Gastrocnemius medialis (tissue), 4 donors: ENCODE measurements at places on chromosomes 3 and 15. TPM values are rescaled to one million over a fixed set of nuclear protein-coding genes. Genes with fewer than 3 reads are reported as not detected.
A peak's percentile ranks its signal among the peaks of the same experiment; 100 is the strongest.

GRCh38 chr3:50262778-50263177 is 6.2 kb upstream of the SEMA3B start:
- no peaks in the 10 kb centered on the region for H3K27me3 ChIP-seq
- H3K36me3 ChIP-seq: no peaks in the 10 kb centered on the region
- DNase-seq: no peak

DNA sequence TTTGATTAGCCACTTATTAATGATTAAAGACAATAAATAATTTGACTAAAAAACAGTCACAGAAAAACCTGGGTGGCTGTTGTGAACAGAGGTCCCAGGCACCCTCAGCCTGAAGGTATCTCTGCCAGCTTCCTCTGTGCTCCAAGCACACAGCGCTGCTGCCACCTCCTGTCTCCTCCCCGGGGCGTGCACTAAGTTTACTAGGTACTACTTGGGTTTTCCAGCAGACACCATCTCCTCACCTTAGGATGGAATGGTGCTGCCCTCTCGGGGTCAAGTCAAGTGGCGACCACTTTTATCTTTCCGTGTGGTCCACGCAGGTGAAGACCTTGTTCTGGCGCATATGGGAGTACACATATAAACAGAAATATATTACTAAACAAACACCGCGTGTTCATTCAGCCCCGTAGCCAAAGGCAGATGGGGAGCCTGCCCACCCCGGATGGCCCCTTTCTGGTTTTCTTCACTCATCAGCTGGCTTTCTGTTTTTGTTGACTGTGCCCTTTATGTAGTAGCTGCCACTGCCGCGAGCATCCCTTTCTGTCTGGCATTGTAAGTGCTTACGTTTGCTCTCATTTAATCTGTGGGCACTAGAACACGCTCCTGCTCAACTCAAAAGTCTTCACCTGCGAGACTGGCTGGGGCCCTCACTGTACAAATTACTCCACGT is 128.0 kb downstream of the LRIG1 start:
- peaks cover 15% of the 10 kb centered on the region for H3K4me1 ChIP-seq
- H3K4me3 ChIP-seq: no peak overlapping the region
- peaks cover 1% of the 10 kb centered on the region for H3K36me3 ChIP-seq
- no peak for DNase-seq
- no peak overlapping the region for H3K27ac ChIP-seq

DNA sequence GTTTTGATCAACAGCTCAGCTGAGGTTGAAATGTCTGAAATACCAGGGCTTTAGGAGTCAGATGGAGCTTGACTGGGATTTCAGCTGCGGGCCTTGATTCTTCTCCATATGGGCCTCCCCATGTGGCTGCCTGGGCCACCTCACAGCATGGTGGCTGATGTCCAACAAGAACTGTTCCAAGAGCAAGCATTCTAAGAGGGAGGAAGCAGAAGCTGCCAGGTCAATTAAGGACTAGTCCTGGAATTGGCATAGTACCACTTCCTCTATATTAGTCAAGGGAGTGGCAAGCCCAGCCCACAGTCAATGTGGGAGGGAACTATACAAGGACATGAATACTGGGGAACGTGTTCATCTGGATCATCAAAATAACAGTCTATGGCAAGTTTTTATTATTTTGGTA is 181.7 kb upstream of the ANKRD28 start:
- H3K27ac ChIP-seq: peak overlapping the region; percentile 92
- H3K27me3 ChIP-seq: no peaks in the 10 kb centered on the region
- H3K4me3 ChIP-seq: no peak overlapping the region

GRCh38 chr3:21587894-21588293 is 163.1 kb downstream of the ZNF385D start:
- no peak for DNase-seq
- H3K27me3 ChIP-seq: no peaks in the 10 kb centered on the region
- no peaks in the 10 kb centered on the region for H3K36me3 ChIP-seq
- no peak overlapping the region for H3K27ac ChIP-seq
- no peaks in the 10 kb centered on the region for H3K4me1 ChIP-seq

DNA sequence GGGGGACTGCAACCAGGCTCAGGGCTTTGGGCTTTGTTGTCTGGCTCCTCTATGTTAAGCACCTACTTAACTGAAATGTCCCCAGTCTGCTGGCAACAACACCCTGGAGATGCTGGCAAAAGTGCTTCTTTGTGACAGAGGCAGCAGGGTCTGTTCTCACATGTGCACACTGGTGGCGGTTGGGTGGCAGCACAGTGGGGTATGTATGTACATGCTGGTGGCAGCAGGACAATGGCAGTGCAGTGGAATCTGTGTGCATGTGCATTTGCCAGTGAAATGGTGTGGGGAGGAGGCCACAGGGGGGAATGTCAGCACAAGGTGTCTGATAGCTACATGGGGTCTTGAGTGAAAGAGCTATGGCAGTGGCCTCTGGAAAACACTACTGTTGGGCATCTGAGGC is 830.3 kb downstream of the DIPK2A start:
- H3K4me3 ChIP-seq: no peak overlapping the region
- no peaks in the 10 kb centered on the region for H3K4me1 ChIP-seq
- no peak for DNase-seq
- H3K27ac ChIP-seq: no peak overlapping the region
- H3K27me3 ChIP-seq: no peaks in the 10 kb centered on the region

- DNase-seq: no peak
- no peak overlapping the region for H3K4me3 ChIP-seq
- H3K27ac ChIP-seq: no peak overlapping the region
- H3K27me3 ChIP-seq: no peaks in the 10 kb centered on the region
- H3K4me1 ChIP-seq: no peaks in the 10 kb centered on the region
- no peaks in the 10 kb centered on the region for H3K36me3 ChIP-seq
Measured at GRCh38 chr15:68583936-68584755, 5.4 kb downstream of the CORO2B start.

DNA sequence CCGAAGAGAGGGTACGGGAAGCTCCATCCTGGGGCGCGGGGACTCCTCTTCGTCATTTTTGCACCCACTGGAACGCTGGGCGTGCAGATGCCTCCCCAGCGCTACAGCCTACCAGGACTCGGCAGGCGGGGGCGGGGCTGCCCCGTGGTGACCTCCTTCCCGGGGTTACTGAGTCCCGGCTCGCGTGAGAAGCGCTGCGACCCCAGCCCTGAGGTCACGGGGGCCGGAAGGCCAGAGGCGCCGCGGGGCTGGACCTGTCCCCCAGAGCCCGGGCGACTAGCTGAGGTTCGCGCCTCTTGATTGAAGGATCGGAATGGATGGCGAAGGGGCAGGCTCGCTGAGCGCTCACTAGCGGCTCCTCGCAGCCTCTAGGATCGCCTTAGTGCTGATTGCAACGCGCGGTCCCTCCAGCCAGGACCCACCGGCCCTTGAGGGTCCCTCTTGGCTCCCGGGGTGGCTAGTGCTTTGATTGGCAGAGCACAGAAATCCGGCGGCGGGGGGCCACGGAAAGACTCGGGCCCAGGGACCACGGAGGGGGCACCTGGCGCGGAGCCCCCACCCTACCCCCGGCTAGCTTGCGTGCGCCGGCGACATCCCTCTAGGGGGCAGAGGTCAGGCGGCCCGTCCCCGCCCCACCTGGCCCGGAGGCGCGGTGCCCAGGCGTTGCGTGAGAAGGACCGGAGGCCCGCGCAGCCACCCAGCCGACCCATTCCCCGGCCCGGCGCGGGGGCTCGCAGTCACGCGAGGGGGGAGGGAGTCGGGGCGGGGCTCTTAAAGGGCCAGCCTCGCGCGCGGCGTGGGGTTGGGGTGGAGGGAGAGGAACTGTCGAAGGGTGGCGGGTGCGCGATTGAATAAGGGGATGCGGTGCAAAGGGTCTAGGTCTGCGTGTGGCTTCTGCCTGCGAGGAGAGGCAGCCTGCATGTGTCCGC is 781 bp upstream of the CYP1A1 start:
- peak overlapping the region; percentile 69 for H3K4me3 ChIP-seq
- no peak for DNase-seq
- no peaks in the 10 kb centered on the region for H3K36me3 ChIP-seq
- H3K27ac ChIP-seq: peak overlapping the region; percentile 69
- peaks cover 5% of the 10 kb centered on the region for H3K27me3 ChIP-seq

GRCh38 chr15:39976291-39977274 is 42.7 kb downstream of the EIF2AK4 start:
- H3K36me3 ChIP-seq: peaks cover 31% of the 10 kb centered on the region
- no peaks in the 10 kb centered on the region for H3K4me1 ChIP-seq
- H3K27me3 ChIP-seq: no peaks in the 10 kb centered on the region
- H3K4me3 ChIP-seq: peak overlapping the region; percentile 54
- peak overlapping the region; percentile 76 for H3K27ac ChIP-seq
- DNase-seq: peak; percentile 11

DNA sequence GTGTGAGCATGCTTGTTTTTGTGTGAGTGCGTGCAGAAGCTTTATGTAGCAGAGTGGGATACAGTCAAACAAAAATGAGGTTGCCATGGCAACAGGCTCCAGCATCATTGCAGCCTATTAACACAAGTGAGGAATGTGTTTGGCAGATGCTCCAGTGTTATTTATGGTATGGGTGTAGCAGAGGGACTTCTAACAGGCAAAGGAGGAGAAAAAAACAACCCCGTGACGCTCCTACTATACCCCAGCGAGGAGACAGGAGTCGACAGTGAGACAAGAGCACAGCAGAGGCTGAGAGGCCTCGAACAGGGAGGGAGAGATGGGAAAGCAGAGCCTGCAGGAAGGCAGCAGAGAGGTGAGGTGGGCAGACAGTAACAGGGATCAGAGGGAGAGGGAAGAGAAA is 4.9 kb downstream of the ADCY5 start:
- H3K27ac ChIP-seq: no peak overlapping the region
- no peak for DNase-seq
- H3K27me3 ChIP-seq: peaks cover 7% of the 10 kb centered on the region
- no peak overlapping the region for H3K4me3 ChIP-seq
- H3K36me3 ChIP-seq: no peaks in the 10 kb centered on the region

DNA sequence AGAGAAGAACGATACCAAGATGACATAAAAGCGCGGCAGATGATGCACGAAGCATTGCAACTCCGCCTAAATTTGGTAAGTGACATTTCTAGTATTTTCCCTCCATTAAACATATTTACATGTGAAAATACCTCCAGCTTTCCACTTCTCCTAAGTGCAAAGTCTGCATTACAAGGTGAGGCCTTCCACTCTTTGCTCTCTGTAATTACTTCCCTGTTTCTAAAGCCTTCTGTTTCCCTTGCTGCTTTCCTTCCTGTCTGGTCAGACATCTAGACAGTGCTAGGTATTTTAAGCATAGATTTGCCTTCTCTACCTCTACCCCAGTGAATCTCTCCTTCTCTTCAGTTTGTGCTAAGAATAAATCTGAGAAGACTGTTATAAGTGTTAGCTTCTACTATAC is 1.9 kb downstream of the P2RY12 start:
- no peak for DNase-seq
- no peaks in the 10 kb centered on the region for H3K27me3 ChIP-seq
- H3K4me1 ChIP-seq: no peaks in the 10 kb centered on the region
- H3K4me3 ChIP-seq: no peak overlapping the region

DNA sequence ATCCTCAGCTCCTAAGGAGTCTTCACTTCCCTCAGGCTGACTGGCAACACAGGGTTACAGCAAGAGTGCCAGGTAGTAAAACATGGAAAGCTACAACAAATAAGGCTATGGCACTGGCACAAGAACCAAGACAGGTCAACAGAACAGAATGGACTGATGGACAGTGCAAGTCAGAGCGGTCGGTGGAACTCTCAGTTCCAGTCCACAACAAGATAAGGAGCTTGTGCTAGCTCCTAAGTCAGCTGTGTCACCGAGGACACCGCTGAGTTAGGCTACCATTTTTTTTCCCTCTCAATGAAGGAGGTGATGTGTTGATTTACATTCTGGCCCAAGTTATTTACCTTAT is 55.9 kb upstream of the LIMD1 start:
- no peak overlapping the region for H3K4me3 ChIP-seq
- no peaks in the 10 kb centered on the region for H3K27me3 ChIP-seq
- H3K27ac ChIP-seq: peak overlapping the region; percentile 73
- H3K4me1 ChIP-seq: peaks cover 24% of the 10 kb centered on the region
- no peaks in the 10 kb centered on the region for H3K36me3 ChIP-seq

GRCh38 chr15:39599871-39600270 is 19.0 kb downstream of the THBS1 start:
- DNase-seq: no peak
- no peaks in the 10 kb centered on the region for H3K36me3 ChIP-seq
- no peak overlapping the region for H3K27ac ChIP-seq
- no peaks in the 10 kb centered on the region for H3K4me1 ChIP-seq

DNA sequence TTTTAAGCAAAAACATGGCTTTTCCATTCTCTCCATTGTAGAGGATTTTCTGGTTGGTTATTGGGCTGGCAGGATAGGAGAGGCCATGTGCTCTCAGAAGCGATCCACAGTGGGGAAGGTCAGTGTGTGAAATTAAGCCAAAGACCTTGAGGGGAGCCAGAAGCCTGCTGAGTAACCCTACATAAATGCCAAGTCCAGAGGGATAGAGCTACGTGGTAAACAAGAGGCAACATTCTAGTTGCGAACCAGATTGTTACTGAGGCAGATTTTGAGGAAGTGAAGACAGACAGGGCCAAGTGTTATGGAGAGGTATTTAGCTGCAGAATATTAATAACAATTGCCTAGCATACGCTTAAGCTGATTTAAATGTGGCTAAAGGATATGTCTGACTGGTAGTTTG is 592.8 kb upstream of the GBE1 start:
- no peak overlapping the region for H3K4me3 ChIP-seq
- DNase-seq: no peak
- H3K27ac ChIP-seq: no peak overlapping the region
- H3K4me1 ChIP-seq: no peaks in the 10 kb centered on the region
- no peaks in the 10 kb centered on the region for H3K27me3 ChIP-seq
- no peaks in the 10 kb centered on the region for H3K36me3 ChIP-seq

GRCh38 chr15:62141643-62142588 is 23.2 kb downstream of the C2CD4B start:
- no peaks in the 10 kb centered on the region for H3K4me1 ChIP-seq
- no peaks in the 10 kb centered on the region for H3K27me3 ChIP-seq
- H3K27ac ChIP-seq: no peak overlapping the region
- H3K4me3 ChIP-seq: no peak overlapping the region
- DNase-seq: no peak
- no peaks in the 10 kb centered on the region for H3K36me3 ChIP-seq

GRCh38 chr15:57873564-57874209 is 167.2 kb downstream of the POLR2M start:
- no peaks in the 10 kb centered on the region for H3K36me3 ChIP-seq
- no peak overlapping the region for H3K4me3 ChIP-seq

IGSF10 gene
- 0.82 TPM for total RNA-seq

SCAANT1 gene
- not detected for total RNA-seq

ILDR1 gene
- total RNA-seq: not detected

VGLL3 gene
- 9.5 TPM for total RNA-seq

CLDN18 gene
- total RNA-seq: not detected

RBPMS2 gene
- total RNA-seq: 0.61 TPM

ZNF774 gene
- total RNA-seq: 2.8 TPM

SAXO2 gene
- 2.0 TPM for total RNA-seq

XCR1 gene
- 0.04 TPM for total RNA-seq

BCHE gene
- total RNA-seq: 0.76 TPM
